Suprapubic skin (tissue), 4 donors: ENCODE measurements at places on chromosomes 4 and X.

- DNase-seq: no peak
These were observed 12.4 kb downstream of the USP46 start for GRCh38 chr4:52646741-52647140.

GRCh38 chr4:94978904-94979303 lies 221.1 kb downstream of the BMPR1B start:
- DNase-seq: no peak

DNA sequence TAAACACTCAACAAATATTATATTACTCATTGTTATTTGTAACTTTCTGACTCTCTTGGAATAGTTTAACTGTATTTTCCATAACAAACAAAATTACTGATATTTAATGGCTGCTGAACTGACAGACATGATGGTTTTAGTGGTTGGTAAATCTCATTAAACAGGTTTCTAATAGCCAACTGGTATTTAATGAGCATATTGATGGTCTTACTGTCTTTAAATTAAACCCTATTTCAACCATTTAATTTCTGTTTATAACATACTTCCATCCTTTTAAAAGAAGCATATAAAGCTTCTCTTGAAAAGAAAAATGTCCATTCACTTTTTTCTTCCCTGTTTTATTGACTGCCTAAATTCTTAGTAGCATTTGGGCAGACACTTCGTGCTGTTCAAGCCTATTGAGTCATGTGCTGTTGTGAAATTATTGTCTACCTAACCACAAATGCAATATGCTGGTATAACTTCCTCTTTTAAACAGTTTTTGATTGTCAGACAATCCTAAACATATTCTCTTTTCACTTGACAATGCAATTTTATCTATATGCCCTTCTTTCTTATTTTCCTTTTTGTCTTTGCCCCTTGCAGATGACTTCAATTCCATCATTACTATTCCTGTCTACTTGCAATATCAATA lies 163.9 kb upstream of the SLC7A11 start:
- DNase-seq: no peak

DNA sequence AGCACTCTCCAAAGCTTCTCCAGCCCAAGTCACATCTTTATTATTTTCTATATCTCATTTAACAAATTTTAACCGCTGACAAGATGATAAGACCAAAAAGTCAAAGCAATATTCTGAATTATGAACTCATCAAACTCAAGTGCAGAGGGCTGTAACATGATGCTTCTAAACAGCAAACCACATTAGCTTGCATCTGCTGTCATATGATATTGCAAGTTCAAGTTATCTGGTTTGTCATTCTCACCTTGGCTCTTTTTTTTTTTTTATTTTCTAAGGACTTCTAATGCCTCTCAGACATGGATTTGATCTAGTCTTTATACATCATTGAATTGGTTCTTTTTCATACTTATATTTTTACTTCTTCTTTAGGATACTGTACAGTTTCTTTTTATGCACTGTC lies 93.4 kb downstream of the SLC10A7 start:
- DNase-seq: no peak
